K562 (cell line): ENCODE measurements at places on chromosomes 16 and 17. TPM values are rescaled to one million over a fixed set of nuclear protein-coding genes. Genes with fewer than 3 reads are reported as not detected.

GRCh38 chr17:51709694-51710633, 448.6 kb downstream of the CA10 start:
- H3K36me3 ChIP-seq = no peaks in the 10 kb centered on the region
- H3K4me1 ChIP-seq = no peaks in the 10 kb centered on the region
- no peak overlapping the region for H3K27ac ChIP-seq
- no peaks in the 10 kb centered on the region for H3K27me3 ChIP-seq

- no peaks in the 10 kb centered on the region for H3K27me3 ChIP-seq
- no peak overlapping the region for H3K27ac ChIP-seq
- DNase-seq = no peak
- peaks cover 38% of the 10 kb centered on the region; the same call in 2 of the 3 replicates for H3K36me3 ChIP-seq
Measured at GRCh38 chr16:81607805-81608522, 163.4 kb downstream of the CMIP start.

KRTAP4-9 gene
- not detected in 2 replicates for total RNA-seq

DNA sequence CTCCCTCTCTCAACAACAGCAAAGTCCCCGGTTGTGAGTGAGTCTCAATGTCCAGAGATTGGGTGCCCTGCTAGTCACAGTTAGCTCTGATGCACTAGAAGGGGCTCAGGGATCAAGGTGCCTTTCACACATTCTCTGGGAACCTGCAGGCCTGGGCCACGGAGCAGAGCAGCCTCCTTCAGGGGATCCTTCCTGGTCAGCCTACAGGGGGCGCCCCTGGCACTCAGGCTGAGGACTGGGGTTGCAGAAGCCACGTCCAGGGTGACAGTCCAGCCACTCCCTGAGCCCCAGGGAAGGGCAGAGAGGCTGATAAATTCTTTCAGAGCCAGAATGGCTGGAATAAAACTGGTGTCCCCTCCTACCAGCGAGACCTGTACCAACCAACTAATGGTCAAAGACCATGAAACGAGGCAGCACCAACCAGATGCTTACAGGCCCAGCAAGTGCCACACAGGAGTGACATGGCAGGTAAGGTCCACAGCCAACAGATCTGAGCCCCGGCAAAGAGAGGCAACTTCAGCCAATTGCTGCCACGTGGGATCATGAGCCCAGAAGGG, 43.5 kb downstream of the ST3GAL2 start:
- no peak overlapping the region for H3K4me3 ChIP-seq
- H3K27me3 ChIP-seq = no peaks in the 10 kb centered on the region
- peak overlapping the region; percentile 47; the same call in 1 of the 3 replicates for H3K27ac ChIP-seq
- peaks cover 42% of the 10 kb centered on the region for H3K4me1 ChIP-seq
- peaks cover 94% of the 10 kb centered on the region for H3K36me3 ChIP-seq

- no peaks in the 10 kb centered on the region for H3K36me3 ChIP-seq
- H3K27ac ChIP-seq = no peak overlapping the region
Measured at GRCh38 chr16:5516115-5516514, 418.5 kb upstream of the EEF2KMT start.

DNA sequence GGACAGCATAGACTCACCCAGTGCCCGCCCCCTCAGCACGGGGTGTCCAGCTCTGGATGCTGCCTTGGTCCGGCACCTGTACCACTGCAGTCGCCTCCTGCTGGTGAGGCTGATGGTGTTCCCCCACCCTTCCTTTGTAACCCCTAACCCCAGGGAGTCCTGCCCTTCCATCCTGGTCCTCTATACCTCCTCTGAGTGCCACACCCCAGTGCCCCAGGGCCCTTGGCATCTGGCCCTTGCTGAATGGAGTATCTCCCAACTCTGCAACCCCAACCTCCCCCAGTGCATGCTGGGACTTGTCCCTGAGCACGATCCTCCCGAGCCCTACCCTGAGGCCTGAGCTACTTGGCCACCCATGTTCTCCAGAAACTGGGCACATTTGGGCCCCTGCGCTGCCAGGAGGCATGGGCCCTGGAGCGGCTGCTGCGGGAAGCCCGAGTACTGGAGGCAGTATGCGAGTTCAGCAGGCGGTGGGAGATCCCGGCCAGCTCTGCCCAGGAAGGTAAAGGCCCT, 15.8 kb downstream of the RIPOR1 start:
- H3K27ac ChIP-seq = no peak overlapping the region
- no peak overlapping the region for H3K4me3 ChIP-seq
- no peaks in the 10 kb centered on the region for H3K4me1 ChIP-seq
- peaks cover 56% of the 10 kb centered on the region; the same call in 1 of the 3 replicates for H3K36me3 ChIP-seq

DNA sequence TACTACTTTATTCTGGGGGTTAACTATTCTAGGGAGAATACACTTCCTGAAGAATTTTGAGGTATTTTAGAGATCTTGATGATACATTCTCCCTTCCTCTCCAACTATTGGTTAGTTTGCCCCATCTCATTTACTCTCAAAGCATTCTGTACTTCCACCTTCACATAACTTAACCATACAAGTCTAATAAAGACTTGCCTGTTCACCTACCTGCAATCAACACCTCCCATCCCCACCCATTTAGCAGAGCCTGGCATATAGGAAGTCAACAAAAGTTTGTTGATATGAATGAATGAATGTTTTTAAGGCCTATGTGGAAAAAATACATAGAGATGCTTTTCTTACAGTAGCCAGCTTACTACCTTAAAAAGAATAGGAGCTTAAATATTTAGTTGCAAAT, 50.8 kb downstream of the MYO1D start:
- H3K36me3 ChIP-seq = no peaks in the 10 kb centered on the region; the same call in 2 of the 3 replicates
- H3K27ac ChIP-seq = no peak overlapping the region
- no peak for DNase-seq
- H3K27me3 ChIP-seq = no peaks in the 10 kb centered on the region

DNA sequence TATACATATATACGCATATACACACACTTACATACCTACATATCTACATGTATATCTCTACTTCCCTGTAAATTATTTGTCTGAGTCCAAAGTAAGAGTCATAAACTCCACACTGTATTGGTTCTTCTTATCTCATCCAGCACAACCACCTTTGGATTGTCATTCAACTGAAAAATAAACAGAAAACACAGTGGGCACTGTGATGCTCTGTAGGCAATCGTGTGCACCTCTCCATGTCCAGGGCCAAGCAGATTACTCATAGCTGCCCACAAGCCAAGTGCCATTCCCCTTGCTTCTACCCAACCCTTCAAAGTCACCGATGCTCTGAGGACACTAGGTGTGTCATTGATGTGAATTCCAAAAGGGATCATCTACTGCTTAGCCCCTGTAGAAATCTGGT, 12.9 kb upstream of the TEKT3 start:
- no peak for DNase-seq
- no peak overlapping the region for H3K27ac ChIP-seq
- H3K4me3 ChIP-seq = no peak overlapping the region
- H3K27me3 ChIP-seq = peaks cover 6% of the 10 kb centered on the region; the same call in 1 of the 2 replicates
- H3K4me1 ChIP-seq = no peaks in the 10 kb centered on the region

GRCh38 chr16:73280388-73280787, 232.5 kb upstream of the ZFHX3 start:
- no peak overlapping the region for H3K27ac ChIP-seq
- no peaks in the 10 kb centered on the region; the same call in 1 of the 3 replicates for H3K27me3 ChIP-seq
- no peaks in the 10 kb centered on the region for H3K36me3 ChIP-seq
- H3K4me3 ChIP-seq = no peak overlapping the region
- DNase-seq = no peak

- no peak overlapping the region for H3K4me3 ChIP-seq
Measured at GRCh38 chr17:66717641-66718058, 117.3 kb upstream of the CACNG5 start.

- DNase-seq = no peak
- H3K27ac ChIP-seq = no peak overlapping the region
- H3K36me3 ChIP-seq = no peaks in the 10 kb centered on the region
Measured at GRCh38 chr17:44304651-44305050, 3.8 kb upstream of the RUNDC3A start.

GRCh38 chr17:47844227-47844626, 3.2 kb upstream of the SCRN2 start:
- DNase-seq = peak; percentile 49
- no peak overlapping the region for H3K27ac ChIP-seq
- no peak overlapping the region for H3K4me3 ChIP-seq
- no peaks in the 10 kb centered on the region for H3K27me3 ChIP-seq
- peaks cover under 1% of the 10 kb centered on the region; the same call in 1 of the 3 replicates for H3K36me3 ChIP-seq

GRCh38 chr17:45782889-45783592, 1.1 kb upstream of the CRHR1 start:
- peaks cover 75% of the 10 kb centered on the region for H3K27me3 ChIP-seq
- H3K4me3 ChIP-seq = no peak overlapping the region
- no peaks in the 10 kb centered on the region for H3K36me3 ChIP-seq
- peaks cover 24% of the 10 kb centered on the region for H3K4me1 ChIP-seq
- DNase-seq = peak; percentile 28

DNA sequence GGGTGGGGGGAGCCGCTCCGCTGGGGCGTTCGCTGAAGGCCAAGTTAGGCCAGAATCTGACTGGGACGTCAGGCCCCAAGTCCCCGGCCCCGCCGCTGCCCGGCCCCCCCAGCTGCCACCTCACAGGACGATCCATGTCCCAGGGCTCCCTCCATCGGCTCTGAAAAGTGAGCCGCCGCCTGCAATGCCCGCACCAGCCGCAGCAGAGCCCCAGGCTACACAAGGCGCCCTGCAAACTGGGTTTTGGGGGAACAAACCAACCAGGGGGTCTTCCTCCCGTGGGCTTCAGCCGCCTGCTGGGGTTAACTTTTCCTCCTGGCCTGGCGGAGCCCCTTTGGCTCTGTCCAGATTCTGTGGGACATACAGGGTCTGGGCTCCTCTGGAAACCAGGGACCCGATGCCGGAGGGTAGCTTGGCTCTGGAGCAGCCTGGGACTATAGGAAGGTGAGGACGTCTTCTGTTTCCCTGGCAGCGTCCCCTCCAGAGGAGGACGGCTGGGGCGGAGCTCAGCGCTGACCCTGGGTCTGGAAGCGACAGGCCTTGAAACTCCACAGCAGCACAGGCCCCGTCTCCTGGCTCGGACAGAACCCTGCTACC, 835 bp downstream of the NME4 start:
- peaks cover 29% of the 10 kb centered on the region for H3K4me1 ChIP-seq
- no peaks in the 10 kb centered on the region for H3K27me3 ChIP-seq
- H3K4me3 ChIP-seq = peak overlapping the region; percentile 70
- peak; percentile 74 for DNase-seq
- peak overlapping the region; percentile 79 for H3K27ac ChIP-seq

GRCh38 chr17:78236362-78237127, 5.1 kb downstream of the TMEM235 start:
- no peak overlapping the region for H3K27ac ChIP-seq
- H3K36me3 ChIP-seq = no peaks in the 10 kb centered on the region

TEKT1 gene
- not detected in 2 replicates for total RNA-seq

- no peak overlapping the region for H3K27ac ChIP-seq
- no peak overlapping the region for H3K4me3 ChIP-seq
- H3K4me1 ChIP-seq = no peaks in the 10 kb centered on the region
- no peak for DNase-seq
- peaks cover 6% of the 10 kb centered on the region for H3K27me3 ChIP-seq
Measured at GRCh38 chr16:10547708-10548107, 32.7 kb downstream of the EMP2 start.

GRCh38 chr16:30054959-30055553, 10.5 kb upstream of the ALDOA start:
- H3K27me3 ChIP-seq = no peaks in the 10 kb centered on the region
- H3K4me3 ChIP-seq = no peak overlapping the region
- peaks cover 32% of the 10 kb centered on the region for H3K4me1 ChIP-seq
- peak; percentile 54 for DNase-seq

CEMP1 gene
- not detected in 2 replicates for total RNA-seq

GRCh38 chr16:51816929-51817328, 665.9 kb upstream of the SALL1 start:
- no peak overlapping the region for H3K27ac ChIP-seq
- no peaks in the 10 kb centered on the region for H3K4me1 ChIP-seq
- no peaks in the 10 kb centered on the region for H3K27me3 ChIP-seq

DNA sequence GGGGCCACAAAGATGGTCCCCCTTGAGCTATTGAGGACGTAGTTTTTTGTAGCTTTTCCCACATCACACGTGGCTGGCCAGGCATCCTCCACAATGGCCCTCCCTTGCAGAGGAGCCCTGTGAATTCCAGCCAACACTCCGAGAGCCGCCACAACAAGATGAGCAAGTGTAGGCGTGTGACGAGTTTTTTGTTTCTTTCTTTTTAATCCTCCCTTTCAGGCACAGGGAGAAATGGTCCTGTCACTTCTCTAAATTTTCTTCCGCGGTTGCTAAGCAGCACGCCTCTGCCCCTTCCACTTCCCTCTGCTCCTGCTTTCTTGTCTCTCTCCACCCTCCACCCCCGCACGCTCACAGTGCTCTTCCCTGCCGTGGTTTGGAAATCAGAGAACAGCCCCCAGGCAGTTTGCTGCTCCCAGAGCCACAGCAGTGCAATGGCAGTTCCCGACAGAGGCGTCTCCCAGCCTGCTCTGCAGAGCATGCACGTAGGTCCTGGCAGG, 68.0 kb upstream of the MRTFB start:
- no peaks in the 10 kb centered on the region for H3K36me3 ChIP-seq
- peaks cover 37% of the 10 kb centered on the region for H3K27me3 ChIP-seq
- peaks cover 17% of the 10 kb centered on the region for H3K4me1 ChIP-seq
- no peak overlapping the region for H3K27ac ChIP-seq

GRCh38 chr17:63568563-63568962, 18.3 kb downstream of the DCAF7 start:
- peaks cover 22% of the 10 kb centered on the region for H3K36me3 ChIP-seq
- H3K27ac ChIP-seq = no peak overlapping the region
- no peaks in the 10 kb centered on the region for H3K27me3 ChIP-seq
- DNase-seq = no peak
- H3K4me1 ChIP-seq = peaks cover 5% of the 10 kb centered on the region; the same call in 2 of the 3 replicates

DNA sequence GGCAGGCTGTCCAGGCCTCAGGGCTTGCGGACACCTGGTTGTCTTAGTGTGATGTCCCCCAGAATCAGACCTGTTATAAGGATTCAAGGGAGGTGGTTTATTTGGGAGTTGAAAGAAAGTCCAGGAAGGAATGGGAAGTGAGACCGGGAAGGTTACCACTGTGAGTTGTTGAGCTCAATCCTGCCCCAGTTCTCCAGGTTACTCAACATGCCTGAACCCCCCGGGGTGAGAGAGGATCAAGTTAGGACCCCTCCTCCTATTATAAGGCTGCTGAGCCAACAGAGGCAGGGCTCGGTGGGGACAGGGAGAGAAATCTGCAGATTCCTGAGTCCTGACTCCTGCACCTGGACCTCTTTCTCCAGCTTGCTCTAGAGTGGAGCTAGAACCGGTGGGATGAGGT, 86.4 kb downstream of the MRM1 start:
- no peak for DNase-seq
- no peaks in the 10 kb centered on the region for H3K4me1 ChIP-seq
- H3K4me3 ChIP-seq = no peak overlapping the region

PKMYT1 gene
- 187 and 201 TPM in 2 replicates for total RNA-seq
